ENCODE measurements at places on chromosomes 2 and 18.
A peak's percentile ranks its signal among the peaks of the same experiment; 100 is the strongest.

DNA sequence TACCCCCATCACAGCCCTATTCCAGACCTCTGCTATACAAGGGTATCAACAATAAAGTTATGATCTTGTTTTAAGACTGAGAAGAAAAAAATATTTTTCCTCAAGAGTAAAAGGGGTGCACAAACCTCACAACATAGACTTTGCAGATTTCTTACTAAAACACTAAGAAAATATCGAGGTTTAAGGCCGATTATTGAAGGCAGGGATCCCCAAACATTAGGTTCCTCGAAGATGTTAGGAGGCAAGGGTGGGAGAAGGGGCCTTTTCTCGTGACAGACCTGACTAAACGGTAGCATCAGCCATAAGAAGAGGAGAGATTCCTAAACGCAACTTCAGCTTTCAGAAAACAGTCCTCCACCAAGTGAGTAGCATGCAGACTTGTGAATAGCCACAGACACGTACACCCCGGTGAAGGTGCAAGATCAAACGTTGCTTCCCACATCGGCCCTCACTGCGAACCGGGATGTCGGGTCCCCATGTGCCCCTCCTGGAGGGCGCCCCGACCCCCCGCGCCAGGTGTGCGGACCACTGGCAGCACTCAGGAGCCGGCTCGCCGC, 678 bp downstream of the PIAS2 start:
- DNase-seq = no peak

DNA sequence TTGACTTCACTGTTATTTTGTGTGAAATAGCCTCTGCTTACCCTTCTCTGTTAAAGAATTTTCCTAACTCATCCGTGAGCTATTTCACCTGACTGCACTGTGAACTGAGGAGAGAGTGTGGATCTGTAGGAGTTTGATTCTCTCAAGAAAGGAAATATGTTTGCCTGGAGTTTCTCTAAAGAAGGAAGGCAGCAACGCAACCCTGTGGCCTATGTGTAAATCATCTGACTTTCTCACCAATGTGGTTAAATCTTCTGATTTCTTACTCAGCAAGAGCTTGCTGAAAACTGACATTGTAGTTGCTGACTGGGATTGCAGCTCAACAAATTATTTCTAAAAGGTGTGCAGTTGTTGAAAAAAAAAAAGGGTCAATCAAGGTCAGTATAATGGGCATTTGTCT, 153.9 kb upstream of the PELI1 start:
- no peak for DNase-seq

GRCh38 chr18:23970161-23971096, 44.1 kb upstream of the TTC39C start:
- DNase-seq = peak; percentile 24

GRCh38 chr2:88100489-88100858, 27.4 kb downstream of the FABP1 start:
- no peak for DNase-seq

DNA sequence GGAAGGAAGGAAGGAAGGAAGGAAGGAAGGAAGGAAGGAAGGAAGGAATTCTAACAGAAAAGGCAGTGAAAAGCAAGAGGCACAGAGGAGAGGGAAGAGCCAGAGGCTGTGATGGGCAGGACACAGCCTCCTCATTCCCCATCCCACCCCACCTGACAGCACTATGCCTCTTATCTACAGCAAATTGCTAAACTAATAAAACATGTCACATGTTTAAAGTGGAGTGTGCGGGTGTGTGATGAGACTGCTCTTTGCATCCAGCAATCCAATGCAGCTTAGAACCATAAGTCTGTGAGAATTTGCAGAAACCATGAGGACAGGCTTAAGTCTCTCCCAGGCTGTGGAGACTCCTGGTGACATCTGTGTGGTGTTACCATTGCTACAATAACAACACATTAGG, 108.4 kb upstream of the ALK start:
- no peak for DNase-seq

- no peak for DNase-seq
Observed at GRCh38 chr2:196566961-196567666, 72.4 kb upstream of the CCDC150 start.

GRCh38 chr2:2134037-2134436, 197.0 kb downstream of the MYT1L start:
- no peak for DNase-seq

- DNase-seq = no peak
Observed at GRCh38 chr2:109638795-109639194, 24.6 kb downstream of the SOWAHC start.

DNA sequence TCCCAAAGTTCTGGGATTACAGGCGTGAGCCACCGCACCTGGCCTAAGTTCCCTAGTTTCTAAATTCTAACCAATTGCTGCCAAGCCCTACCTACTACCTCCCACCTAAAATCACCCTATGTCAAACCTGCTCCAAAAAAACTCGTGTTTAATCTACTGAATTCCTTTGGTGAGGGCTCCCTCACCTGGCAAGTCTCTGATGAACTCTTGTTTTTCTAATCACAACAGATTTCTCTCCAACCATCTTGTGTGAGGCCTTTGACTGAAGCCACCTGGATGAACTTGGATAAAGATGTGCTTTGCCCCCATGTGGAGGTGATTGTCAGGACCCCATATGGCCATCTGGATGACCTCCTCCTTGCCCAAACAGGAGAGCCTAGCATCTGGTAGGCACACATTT, 17.4 kb upstream of the SLC35G4 start:
- no peak for DNase-seq

DNA sequence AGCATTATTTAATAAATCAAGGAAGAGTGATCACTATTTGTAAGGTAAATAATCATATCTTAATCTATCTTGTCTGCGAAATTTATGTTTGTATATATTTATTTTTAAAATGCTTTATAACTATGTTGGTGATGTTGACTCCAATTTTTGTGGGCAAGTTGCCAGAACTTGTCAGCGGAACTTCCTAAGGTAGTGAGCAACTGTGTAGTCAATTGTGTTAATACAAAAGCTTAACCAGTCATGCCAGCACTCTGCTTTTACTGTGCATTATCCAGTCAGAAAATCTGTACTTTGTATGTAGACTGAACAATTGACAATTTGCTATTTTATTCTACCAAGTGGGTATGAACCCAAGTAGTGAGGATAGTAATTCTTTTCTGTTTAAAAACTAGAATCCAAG, 61.9 kb upstream of the RND3 start:
- no peak for DNase-seq

DNA sequence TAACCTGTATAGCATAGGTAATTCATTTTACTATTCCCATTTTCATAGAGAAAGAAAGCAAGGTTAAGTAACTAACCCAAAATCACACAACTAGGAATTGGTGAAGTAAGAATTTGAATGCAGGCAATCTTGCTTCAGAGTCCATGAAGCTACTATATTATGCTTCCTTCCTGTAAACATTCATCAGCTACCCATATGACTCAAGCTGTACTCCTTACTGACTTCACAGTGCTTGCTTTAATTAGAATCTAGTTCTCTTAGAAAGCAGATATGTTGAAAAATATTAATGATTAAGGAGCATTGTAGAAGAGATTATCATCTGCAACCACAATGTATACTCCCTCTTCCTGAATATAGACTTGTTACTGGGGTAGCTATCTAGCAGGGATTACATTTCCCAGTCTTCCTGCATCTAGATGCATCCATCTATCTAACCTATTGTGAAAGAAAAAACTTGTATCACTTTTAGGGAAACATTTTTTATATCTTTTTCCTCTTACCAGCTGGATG, 961.6 kb upstream of the CHAC2 start:
- no peak for DNase-seq

DNA sequence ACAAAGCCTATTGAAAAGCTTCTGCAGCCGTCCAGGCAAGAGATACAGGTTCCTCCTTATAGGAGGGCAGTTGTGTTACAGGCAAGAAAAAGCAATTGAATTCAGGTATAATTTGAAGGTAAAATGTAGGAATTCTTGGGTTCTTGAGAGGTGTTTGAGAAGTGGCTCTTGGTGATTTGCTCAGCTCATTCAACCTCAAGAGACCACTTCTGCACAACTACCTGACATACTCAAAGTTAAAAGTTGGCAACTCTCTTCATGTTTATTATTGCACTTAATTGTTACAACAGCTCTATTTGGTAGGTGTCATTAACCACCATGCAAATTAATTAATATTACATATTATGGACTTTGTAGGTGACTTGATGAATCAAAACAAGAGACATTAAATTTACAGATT, 753.2 kb downstream of the ADCYAP1 start:
- DNase-seq = no peak

DNA sequence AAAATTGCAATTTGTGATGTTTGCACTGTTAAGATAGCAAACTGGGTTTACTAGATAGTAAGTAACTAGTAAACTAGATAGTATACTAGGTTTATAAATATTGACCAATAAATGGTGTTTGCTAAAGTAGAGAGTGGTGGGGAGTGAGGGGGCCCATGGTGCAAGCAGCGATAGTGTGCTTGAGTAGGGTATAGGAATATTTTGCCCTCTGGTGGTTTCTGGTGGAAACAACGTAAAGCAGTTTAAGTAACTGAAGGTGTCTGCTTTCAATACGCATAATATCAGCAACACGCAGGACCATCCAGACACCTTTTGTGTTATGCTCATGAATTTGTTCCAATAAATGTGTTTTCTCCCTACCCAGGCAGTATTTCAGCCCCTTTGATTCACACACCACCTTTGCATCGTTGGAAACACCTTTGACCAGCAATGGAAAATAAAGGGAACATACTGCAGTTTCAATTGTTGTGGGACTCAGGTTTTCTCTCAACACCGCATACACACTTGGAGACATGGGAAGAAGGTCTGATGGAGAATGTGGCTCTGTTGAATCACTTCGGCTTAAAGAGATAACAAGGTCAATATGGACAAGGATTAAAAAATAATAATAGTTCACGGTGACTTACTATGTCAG, 16.7 kb upstream of the STAT1 start:
- DNase-seq = no peak

DNA sequence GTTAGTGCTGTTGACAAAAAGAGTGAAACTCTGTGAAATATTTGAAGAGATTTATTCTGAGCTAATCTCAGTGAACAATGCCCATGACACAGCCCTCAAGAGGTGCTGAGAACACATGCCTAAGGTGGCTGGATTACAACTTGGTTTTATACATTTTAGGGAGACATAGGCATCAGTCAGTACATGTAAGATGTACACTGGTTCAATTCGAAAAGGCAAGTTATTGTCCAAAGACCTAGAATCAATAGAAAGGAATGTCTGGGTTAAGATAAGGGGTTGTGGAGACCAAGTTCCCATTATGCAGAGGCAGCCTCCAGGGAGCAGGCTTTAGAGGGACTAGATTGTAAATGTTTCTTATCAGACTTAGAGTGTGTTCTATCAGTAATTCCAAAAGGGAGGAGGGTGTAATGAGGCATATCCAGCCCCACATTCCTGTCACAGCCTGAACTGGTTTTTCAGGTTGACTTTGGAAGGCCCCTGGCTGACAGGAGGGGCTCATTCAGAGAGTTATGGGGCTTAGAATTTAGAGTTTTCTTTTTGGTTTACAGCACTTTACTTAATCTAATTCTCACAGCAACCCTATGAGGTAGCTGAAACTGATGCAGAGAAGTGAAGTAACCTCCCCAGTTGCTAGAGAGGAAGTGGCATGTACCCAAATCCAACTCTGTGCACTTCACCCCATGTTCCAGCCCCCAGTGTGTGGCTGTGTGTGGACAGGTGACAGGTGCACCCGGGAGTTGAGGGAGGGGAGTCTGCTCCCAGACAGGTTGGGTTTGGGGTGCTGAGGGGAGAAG, 28.3 kb upstream of the ASAP2 start:
- no peak for DNase-seq

DNA sequence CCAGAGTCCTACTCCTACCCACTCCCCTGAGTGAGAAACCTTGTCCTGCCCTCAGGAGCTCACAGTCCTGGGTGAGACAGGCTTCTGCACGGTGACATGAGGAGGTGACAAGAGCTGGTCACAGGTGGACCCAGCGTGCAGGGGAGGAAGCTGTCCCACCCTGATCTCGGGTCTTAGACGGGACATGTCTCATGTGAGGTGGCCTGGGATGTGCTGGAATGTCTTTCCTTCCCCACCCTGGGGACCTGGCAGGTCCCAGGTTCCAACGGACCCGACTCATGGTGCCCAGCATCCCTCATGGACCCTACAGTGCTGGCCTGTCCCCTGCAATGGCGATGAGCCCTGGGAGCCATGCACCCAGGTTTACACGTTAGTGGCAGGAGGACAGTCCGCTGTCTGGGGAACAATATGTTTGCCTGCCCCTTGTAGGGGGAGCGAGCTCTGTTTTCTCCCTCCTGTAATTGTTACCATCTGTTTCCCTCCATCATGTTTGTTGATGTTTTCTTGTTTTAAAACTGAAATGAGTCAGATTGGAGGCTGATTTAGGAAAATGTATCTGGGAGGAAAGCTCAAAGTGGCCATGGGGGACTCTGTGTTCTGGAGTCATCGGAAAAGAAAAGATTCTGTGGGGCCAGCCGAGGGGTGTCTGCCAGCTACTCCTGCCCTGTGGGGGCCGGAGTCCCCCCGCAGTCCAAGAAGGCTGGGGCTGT, 238.1 kb downstream of the KLHL29 start:
- no peak for DNase-seq

DNA sequence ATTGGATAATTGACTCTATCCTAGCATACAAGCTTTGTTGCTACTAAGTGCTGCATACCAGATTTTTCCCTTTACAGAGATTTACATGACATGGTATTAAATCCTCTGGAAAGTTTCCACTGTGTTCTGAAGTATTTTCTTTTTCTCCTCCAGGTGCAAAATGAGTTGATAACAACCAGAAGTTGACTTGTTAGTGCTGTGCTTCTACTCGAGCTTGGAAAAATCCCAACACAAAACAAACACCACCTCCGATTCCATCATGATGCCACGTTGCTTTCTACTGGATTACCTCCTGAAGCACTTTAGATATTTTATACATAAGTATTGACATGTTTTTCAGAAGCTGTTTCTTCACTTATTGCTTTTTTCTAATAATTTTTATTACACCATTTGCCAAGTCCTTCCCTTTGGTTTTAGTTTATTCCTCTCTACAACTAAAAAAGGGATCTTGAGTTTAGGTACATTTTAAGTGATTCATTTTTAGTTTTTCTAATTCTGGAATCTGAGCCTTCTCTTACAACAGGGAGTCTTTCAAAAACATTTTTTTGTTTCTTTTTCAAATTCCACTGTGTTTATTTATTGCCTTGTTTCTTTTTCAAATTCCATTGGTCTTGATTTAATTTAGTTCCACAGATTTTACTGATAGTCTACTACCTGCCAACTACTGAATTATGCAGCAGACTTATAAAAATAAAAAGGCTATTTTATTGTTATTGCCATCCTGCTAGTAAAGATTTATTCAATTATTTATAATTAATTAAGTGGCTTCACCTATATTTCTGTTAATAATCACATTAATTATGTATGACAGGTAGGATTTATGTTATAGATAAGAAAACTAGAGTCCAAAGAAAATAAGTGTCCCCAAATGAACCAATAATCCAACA, 143.4 kb downstream of the PPP1R1C start:
- DNase-seq = no peak

- DNase-seq = peak; percentile 94
Observed at GRCh38 chr2:42804338-42804737, 12.0 kb upstream of the HAAO start.

- no peak for DNase-seq
Observed at GRCh38 chr2:112691881-112692281, 28.9 kb upstream of the NT5DC4 start.

- no peak for DNase-seq
Observed at GRCh38 chr2:217914078-217914477, 88.7 kb downstream of the TNS1 start.

- DNase-seq = no peak
Observed at GRCh38 chr2:124309563-124310138, 284.6 kb downstream of the CNTNAP5 start.
